GM12878 (cell line): ENCODE measurements at places on chromosomes 5 and 9. TPM values are rescaled to one million over a fixed set of nuclear protein-coding genes. Genes with fewer than 3 reads are reported as not detected.

CAVIN4 gene
- polyA plus RNA-seq, result 0.05 TPM in 1 of 2 replicates, not detected in the other

FBP1 gene
- polyA plus RNA-seq, result not detected in 2 replicates

SPINK6 gene
- not detected in 2 replicates for polyA plus RNA-seq

CDX1 gene
- polyA plus RNA-seq, result not detected in 2 replicates
